ENCODE measurements at places on chromosomes 1 and 21. TPM values are rescaled to one million over a fixed set of nuclear protein-coding genes. Genes with fewer than 3 reads are reported as not detected.

DNA sequence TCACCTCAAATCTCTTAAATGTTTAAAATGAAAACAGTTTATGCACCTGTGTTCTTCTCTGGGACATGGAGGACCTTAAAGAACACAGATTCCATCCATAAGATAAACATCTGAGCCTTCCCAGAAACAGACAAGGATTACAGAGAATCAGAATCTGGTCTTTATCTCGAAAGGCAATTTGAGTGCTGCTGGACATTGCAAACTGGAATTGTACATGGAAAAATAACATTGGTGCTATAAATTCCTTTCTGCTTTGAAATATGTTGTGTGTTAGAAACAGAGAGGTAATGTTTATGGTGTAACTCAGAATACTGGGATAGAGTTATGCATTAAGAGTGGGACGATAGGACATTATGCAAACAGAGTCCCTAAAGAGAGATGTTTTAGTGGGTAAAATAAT, 6.6 kb upstream of the DDR2 start:
- DNase-seq, result no peak
- peaks cover 5% of the 10 kb centered on the region for H3K27me3 ChIP-seq
- no peak overlapping the region for H3K4me3 ChIP-seq
- no peak overlapping the region for H3K27ac ChIP-seq

ADAM30 gene
- not detected for total RNA-seq

DNA sequence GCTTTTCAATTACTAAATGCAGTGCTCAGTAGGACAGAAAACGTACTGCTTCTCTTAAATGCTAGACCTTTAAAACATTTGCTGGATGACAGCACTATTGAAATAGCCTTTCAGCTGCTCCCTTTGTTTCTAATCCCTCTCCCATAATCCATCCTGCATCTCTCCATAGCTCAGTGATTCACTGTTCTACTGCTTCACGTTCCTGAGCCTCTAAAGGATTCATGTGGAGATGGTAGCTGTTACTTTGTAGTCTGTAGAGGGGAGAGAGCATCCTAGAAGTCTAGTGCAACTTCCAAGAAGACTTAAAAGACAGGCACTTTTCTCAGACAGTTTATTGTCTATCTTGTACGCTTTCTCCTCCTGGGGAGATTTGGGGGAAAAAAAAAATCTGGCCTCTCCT, 51.4 kb downstream of the LRRC8B start:
- H3K36me3 ChIP-seq, result peaks cover 55% of the 10 kb centered on the region
- no peak overlapping the region for H3K4me3 ChIP-seq
- no peaks in the 10 kb centered on the region for H3K27me3 ChIP-seq
- DNase-seq, result no peak
- H3K4me1 ChIP-seq, result peaks cover 20% of the 10 kb centered on the region
- H3K27ac ChIP-seq, result no peak overlapping the region

GRCh38 chr1:3453891-3454810, at the start of gene ARHGEF16:
TSS of gene ARHGEF16 (plus strand) at chr1:3454665. CDS start at chr1:3463085, 8,420 bp downstream.
- no peaks in the 10 kb centered on the region for H3K4me1 ChIP-seq
- peaks cover 13% of the 10 kb centered on the region for H3K27me3 ChIP-seq
- DNase-seq, result no peak
- no peak within 1 kb of the TSS for H3K27ac ChIP-seq

DNA sequence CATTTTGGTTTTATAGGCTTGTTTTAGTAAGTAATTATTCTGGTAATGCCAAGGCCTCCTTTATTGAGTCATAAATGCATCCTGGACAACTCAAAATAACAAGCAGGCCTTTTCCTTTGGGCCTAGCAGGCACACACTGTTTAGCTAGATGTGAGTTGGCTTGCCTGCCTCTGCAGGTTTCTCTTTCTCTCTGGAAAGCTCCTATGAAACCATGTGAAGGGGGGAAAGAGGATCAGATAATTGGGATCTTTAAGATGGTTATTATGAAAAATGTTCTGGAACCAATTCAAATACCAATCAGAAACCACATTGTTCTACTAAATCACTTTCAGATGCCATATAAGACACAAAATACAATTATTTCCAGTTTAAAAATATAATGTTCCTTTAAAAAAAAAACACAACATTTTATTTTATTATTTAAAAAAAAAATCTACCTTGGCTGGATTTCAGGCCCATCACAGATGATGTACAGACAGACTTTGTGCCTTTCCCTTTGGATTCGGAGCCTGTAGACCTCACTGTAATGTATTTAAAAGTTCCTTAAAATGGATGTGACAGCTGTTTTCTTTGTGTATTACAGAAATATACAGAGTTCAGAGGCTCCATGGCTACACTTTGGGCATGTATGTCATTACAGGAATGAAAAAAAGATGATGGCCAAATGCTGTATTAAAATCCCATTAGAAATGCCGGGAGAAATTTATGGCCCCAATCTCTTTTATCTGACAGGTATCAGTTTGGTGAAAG, 80.2 kb downstream of the NTMT2 start:
- no peak overlapping the region for H3K27ac ChIP-seq
- H3K4me3 ChIP-seq, result no peak overlapping the region
- no peak for DNase-seq
- H3K4me1 ChIP-seq, result no peaks in the 10 kb centered on the region

DNA sequence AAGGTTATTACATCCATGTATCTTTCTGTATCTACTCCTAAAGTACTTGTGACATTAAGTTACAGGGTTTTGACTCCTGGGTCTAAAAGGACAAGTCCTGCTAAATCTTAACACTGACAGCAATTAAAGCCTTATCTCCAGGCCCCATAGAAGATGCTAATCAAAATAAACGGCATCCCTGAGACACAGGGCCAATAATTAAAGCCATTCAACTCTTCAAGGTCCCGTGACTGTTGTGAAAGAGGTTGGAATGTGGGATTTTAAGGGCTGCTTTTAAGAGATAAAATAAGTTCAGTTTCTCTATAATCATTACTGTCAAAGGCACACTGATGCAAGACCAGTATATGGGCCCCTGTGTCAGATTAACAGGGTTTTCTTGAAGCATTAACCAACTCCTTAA, 8.3 kb downstream of the DNAI4 start:
- H3K4me3 ChIP-seq, result no peak overlapping the region
- peaks cover 20% of the 10 kb centered on the region for H3K36me3 ChIP-seq
- no peaks in the 10 kb centered on the region for H3K27me3 ChIP-seq
- H3K4me1 ChIP-seq, result no peaks in the 10 kb centered on the region
